ENCODE measurements at places on chromosomes 4 and X.

GRCh38 chrX:107676559-107677378 lies 48.5 kb downstream of the PRPS1 start:
- no peak for DNase-seq

- no peak for DNase-seq
Measured at GRCh38 chrX:41275661-41276609, 58.0 kb upstream of the DDX3X start.

- DNase-seq, result no peak
Measured at GRCh38 chr4:794900-795725, 30.8 kb downstream of the CPLX1 start.

GRCh38 chr4:119315036-119315435 lies 6.9 kb downstream of the FABP2 start:
- no peak for DNase-seq

DNA sequence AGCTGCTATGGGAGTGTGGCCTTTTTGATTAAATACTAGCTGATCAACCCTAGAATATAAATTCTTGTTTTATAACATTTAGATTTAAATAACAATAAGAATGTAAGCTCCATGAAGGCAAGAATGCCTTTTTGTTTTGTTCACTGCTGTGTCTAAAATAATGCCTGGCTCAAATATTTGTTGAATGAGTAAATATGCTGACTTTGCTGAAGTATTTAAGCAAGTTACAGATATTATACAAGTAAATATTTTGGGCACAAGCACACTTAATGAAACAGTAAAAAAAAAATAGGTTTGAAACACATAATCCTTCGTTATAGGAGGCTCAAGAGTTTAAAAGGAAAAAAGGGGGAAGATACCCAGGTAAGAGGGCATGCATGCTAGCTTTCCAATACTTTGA lies 24.1 kb downstream of the FABP2 start:
- DNase-seq, result no peak

Data from stimulated activated CD4-positive, alpha-beta T cell treated with anti-CD3 and anti-CD28 coated beads, Interleukin-1b, Interleukin-23, amount 100 ng/mL, for 1 hour (primary cell).